Activated T-cell treated with anti-CD3 and anti-CD28 coated beads for 1 hour (primary cell): ENCODE measurements at places on chromosomes 5 and 9.

GRCh38 chr9:27247756-27248155 lies 49.2 kb downstream of the EQTN start:
- no peak for DNase-seq

DNA sequence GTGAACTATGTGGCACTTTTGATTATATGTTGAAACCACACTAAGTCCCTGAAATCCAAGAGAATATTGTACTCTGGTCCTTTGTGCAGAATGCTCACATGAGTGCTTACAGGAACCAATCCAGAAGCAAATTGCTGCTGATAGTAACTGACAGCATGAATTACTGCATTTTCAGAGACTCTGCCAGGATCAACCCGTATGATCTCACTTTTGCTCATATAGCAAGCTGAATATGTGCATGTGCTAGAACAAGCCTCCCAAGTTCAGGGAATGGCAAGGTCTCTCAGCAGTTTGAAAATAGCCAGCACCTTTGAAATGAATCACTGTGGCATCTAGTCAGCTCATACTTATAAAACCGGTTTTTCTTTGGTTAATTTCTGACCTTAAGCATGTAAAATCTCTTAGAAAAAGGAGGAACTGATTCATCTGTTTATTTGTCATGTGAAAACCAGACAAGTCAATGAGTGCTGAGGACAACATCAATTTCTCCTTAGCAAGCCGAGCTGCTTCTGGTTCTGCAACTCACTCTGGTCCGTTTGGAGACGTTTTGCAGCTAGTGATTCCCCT lies 215.7 kb upstream of the ELL2 start:
- DNase-seq = no peak

- DNase-seq = no peak
Observed at GRCh38 chr5:150848271-150848670, 1.9 kb downstream of the IRGM start.

DNA sequence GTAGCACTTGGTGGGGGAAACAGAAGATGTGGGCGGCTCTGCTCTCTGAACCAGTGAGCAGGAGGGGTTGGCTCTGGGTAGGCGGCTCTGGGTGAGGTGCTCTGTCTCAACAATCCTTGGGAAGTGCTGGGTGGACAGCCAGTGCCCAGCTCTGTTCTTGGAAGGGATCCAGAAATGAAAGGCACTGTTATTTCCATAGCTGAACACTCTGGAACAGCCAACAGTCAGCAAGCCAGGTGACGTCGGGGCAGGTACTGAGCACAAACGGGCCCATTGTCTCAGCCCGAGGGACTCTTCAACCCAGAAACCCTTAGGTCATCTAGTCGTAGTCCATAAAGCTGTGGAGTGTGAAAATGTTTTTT lies 36.3 kb downstream of the OLFM1 start:
- DNase-seq = no peak

- DNase-seq = no peak
Observed at GRCh38 chr5:158635565-158635964, 464.2 kb downstream of the EBF1 start.

DNA sequence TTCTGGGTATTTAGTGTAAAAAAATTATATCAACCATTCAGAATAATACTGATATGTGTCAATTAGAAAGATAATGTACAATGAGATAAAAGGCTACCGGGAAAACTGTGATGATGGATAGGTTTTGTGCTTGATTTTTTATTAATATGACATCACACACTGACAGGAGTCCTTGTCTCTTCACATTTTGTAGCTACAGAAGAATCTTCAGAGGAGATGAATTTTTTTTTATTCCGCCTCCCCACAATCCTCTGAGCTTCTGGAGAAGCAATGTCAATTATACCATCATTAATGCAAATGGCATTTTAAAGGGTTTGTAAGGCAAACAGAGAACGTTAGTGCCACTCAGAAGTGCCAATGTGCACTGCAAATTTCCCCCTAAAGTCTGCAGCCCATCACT lies 131.7 kb upstream of the CCNG1 start:
- DNase-seq = no peak

DNA sequence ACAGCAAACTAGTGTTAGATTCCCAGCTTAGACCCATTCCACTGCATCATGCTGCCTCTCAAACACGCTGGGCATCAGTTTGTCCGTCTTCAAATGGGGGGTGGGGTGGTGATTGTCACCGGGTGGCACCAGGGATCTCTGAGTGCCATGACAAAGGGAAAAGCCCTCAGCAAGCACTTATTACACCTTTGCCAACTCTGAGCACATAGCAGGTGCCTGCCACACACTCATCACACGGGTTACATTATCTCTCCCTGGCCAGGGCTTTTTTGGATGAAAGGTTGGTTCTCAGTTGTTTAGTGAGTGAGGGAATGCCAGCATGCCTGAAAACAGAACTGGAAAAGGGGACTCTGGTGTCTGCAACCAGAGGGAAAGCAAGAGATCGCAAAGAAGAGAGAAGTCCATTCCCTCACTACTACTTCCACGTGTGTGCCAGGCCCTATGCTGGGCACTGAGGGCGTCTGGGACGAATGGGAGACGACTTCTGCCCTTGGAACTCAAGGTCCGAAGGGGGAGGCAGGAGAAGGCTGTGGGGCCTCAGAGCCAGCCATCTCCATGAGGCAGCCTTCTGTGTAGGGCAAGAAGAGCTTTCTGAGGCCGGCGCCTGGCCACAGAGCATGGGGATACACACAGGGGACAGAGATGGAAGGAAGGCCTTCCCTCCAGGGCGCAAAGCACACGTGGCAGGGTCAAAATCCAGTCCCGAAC lies 48.9 kb downstream of the PAX5 start:
- DNase-seq = no peak

- no peak for DNase-seq
Observed at GRCh38 chr5:21784487-21784886, 1068.7 kb downstream of the CDH12 start.

DNA sequence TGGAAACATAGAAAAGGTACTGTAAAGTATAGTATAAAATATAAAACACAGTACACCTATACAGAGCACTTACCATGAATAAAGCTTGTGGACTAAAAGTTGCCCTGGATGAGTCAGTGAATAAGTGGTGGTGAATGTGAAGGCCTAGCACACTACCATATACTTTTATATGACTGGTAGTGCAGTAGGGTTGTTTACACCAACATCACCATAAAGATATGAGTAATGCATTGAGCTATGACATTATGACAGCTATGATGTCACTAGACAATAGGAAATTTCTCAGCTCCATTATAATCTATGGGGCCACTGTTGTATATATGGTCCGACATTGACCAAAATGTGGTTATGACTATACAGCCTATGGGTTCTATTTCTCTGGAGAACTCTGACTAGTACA lies 291.8 kb upstream of the ACTBL2 start:
- no peak for DNase-seq

GRCh38 chr9:37410969-37411785 lies 11.3 kb upstream of the GRHPR start:
- DNase-seq = no peak
